ENCODE measurements at places on chromosomes 6 and 20.
A peak's percentile ranks its signal among the peaks of the same experiment; 100 is the strongest.

GRCh38 chr6:106122938-106123656, 37.0 kb downstream of the PRDM1 start:
- no peak for DNase-seq

DNA sequence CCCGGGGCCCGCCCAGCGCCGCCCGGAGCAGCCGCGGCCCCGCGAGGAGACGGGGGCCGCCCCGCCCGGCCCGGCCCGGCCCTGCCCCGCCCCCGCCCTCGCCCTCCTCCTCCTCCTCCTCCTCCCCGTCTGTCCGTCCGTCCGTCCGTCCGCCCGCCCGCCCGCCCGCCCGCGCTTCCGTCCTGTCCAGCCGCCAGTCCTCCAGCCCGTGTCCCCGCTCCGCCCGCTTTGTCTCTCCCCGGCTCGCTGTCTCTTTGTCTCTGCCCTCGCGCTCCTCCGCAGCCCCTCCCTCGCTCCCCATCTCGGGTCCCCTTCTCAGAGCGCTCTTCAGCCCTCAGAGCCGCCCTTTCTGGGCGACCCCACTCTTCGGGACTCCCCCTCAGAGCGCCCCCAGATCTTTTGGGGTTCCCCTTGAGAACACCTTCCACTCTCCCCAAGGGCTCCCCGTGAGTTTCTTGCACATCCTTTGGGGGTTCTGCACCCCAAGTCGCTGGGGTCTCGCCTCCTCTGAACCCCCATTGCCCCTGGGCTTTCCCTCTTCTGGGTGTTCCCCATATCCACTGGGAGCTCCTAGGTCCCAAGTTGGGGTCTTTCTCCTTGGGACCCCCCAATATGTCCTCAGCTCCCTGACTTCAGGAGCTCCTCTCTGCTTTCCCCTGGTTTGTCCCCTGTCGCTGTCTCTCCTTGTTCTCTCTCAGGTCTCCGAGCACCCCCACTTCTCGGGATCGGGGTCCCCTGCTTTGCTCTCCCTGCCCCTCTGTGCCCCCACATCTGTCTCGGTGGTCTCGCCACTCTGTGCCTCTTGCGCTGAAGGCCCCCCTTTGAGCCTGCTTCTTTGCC, 79.5 kb upstream of the MYL9 start:
- DNase-seq: peak; percentile 19

DNA sequence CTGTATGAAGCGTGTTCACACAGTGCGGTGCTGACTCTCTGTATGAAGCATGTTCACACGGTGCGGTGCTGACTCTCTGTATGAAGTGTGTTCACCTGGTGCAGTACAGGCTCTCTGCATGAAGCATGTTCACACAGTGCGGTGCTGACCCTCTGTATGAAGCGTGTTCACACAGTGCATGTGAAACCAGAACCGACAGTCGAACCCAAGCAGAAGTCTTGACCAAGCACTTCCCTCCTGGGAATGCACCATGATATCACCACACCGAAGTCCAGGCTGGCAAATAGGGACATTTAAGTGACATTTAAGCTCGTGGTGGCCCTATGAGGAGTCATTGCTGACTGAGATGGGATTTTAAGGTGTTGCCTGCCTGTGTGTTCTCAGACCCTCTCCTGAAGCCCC, 11.3 kb upstream of the SERPINB1 start:
- no peak for DNase-seq

- DNase-seq: no peak
Measured at GRCh38 chr6:2522521-2522920, 228.2 kb downstream of the MYLK4 start.

DNA sequence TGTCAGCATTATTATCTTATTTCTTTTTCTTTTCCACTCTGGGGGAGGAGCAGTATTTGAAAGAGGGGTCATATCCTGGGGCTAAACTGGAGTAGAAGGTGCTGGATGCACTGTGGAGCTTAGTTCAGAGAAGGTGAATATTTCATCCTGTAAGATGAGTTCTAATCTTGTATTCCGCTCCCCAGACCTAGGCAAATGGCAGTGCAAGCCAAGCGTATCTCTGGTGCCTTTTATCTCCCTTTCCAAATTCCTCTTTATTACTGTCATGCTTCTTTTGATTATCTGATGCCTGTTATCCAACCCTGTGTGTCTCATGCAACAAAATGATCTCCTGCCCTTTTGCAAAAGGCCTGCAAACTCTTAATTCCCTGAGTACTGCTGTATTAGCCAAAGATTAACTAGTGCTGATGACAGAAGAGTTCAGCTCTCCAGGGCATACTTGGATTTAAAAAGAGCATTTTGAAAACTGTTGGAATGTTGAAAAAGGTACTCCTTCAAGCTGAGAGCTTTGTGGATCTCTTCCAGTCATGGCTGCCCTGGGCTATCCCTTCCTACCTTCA, 138.0 kb downstream of the CARMIL1 start:
- DNase-seq: no peak

DNA sequence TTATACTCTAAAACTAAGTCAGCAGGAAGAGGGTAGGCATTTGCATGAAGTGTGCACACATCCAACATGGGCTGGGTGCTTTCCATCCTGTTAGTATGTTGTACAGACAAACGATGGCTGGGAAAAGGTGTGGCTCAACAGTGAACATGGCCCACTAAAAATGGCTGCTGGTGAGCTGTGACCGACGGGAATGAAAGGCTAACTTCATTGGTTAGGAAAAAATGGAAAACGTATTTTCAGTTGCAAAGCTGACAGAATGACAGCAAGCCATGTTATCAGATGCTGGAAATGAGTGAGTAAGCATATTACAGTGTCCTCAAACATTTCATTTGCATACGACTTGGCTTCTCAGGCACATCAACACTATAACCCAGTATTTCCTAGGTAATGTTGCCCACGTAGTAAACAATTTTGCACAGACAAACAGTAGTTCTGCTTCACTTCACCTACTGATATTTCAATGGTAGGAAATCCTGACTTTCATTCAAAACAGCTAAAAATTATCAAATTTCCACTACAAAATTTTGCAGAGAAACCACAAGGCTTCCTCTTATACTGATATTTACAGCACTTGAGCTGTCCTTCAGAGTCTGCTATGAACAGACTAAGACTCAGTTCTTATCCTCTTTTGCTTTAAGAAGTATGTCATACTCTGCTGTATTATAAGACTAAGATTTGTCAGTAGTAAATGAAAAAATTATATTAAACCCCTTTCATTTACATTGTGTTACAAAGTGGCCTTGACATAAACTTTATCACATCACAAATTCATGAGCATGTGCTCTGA, 98.9 kb downstream of the IRF4 start:
- no peak for DNase-seq

DNA sequence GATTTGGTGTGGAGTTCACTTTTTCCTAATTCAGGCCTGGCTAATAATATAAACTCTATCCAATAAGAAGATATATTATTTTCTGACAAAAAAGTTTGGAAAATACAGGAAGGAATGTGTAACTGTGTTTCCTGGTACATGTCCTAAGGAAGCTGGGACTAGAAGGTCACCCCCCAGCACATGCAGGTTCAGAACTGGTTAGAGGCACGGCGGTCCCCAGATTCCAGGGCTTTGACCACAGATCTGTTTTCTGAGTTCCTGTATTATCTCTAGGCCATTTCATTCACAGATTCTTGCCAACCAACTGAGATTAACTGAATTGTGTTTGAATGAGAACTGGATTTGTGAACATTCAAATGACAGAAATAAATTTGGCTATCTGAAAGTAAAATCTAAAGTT, 94.5 kb downstream of the TULP4 start:
- DNase-seq: no peak

DNA sequence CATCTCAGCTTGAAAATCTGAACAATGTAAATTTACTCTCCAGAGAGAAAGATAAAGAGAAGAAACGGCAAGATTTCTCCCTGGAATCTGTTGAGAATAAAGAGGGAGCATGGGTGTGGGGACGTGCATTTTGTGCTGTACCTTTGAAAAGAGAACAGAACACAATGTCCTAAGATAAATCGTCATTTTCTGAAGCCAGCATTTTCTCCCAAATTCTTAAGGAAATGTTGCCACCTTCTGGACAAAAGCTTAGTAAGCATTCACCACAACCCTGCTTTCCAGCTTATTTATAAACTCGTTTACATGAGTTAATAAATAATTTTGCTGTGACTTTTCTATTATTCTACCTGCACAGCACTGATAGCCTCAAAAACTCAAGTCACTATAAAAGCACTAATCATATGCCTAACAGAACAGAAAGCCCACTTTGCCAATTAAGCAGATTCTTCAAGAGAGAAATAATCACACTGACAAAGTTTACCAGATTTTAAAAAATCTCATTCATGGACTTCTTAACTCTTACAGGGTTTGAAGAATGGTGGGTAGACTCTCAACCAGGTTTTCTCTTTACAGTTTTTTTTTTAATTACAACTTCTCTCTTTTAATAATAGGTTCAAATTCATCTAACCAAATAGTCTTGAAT, 155.8 kb downstream of the MBOAT1 start:
- DNase-seq: no peak

DNA sequence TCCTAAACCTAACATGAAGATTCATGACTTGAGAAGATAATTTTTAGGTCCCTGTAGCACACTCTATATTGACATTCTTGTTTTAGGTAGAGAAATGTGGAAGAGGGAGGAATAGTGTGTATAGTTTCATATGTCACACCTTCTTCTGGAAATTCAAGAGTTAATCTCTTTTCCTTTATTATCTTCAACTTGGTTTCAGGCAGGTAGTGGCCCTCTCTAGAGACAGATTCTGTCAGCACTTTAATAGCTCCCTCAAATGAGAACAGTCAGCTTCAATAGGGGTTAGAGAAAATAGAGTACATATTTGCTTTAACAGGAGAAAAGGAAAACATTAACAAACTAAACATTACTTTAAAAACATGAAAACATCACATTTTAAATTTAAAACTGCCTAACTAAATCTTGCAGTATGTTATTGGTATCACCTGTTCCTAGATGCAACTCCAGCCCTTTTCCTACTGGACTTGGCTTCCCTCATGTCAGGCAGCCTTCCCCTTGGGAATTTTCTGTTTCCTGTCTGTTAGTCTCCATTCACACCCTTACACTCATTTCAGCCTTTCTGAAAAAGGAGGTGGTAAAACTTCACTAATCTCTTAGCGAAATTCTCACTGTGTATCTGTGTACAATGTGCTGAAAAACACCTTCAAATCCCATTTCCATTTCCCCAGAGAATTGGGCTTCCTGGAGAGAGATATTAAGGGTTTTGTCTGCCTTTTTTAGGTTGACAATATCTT, 192.3 kb upstream of the RNF217 start:
- no peak for DNase-seq

DNA sequence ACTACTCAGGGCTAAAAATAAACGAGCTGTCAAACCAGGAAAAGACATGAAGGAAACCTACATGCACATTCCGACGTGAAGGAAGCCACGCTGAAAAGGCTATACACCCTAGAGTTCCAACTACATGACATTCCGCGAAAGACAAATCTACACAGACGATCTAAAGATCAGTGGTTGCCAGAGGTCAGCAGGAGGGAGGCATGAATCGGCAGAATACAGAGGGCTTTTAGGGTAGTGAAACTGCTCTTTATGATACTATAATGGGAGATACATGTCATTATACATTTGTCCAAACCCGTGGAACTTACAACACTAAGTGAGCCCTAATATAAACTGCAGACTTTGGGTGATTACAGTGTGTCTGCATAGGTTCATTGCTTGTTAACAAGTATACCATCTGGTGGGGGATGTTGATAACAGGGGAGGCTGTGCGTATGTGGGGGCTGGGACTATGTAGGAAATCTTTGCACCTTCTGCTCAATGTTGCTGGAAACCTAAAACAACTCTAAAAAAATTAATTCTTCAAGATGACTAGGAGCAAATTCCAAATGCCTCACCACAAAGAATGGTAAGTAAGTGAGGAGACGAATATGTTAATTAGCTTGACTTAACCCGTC, 132.2 kb upstream of the CDH4 start:
- DNase-seq: no peak

DNA sequence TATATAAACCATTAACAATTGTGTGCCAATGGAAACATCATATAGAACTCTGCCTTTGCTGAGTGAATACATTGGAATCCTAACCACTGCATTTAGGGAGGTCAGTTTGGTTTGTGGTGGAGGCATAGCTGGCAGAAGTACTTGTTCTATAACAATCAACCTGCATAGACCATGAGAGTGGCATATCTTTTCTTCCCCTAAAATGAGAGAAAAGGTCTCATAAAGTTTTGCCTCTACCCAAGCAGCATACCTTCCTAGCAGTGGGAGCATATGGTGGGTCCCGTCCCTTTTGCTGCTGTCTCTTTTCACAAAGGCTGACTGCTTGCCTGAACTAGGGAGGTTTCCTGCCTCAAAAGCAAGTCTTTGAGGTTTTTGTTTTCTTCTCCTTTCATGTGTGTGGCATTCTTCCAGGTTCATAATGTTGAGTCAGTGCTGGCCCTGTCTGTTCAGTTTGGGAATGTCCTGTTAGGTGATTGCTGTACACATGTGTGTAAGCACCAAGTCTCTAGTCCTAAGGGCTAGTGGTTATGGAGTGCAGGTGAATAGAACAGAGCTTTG, 61.2 kb upstream of the SUPT3H start:
- DNase-seq: no peak

GRCh38 chr6:142735204-142735603, 209.8 kb downstream of the HIVEP2 start:
- no peak for DNase-seq

DNA sequence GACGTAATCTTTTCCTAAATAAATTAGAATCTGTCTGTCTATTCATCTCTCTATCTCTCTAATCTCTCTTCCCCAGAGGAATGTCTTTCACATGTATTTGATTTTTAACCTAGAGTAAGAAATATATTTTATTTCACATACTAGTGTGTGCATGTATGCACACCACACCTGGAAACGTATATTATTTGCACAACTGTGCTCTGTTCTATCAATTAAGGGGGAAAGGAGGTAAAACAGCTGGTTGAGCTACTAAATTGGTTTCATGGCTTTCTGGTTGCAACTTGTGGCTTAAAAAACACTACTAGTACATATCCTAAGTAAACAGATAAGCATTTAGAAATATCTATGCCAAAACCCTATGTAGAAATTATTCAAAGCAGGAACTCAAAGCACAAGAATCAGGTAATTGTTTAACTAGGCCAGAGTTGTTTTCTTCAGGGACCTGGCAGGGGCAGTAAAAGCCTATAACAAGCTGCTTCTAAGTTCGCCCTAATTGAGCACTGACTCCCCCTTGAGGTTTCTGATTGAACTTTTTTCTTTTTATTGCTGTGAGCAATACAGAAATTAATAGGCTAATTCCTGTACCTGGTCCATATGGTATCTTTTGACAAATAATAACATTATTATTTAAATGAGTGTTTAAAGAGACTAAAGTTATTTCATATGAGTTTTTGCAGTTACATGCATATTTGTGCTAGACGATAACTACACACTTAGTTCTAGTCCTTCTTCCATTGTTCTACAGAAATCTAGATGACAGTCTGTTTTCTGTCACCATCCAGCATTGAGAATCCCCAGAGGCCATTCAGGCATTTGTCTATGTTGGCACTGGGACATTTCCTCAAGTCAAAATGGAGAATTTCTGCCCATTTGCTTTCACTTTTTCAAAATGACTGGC, 88.6 kb downstream of the MCHR2 start:
- no peak for DNase-seq

DNA sequence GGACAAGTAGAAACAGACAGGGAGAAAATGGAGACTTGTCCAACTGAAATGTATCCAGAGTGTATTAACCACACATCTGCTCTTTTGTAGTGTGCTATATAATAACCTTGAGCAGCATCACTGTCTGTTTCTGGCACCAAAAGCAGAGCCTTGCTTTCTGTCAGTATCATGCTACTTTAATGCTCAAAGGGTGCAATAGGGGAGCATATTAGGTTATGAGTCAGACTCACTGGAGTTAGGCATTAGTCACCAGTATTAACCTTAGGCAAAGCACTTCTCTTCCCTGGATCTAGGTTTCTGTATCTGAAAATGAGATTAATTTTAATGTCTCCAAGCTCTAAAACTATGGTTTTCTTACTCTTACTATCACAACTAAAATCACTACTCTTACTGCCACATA, 280.1 kb downstream of the TFAP2B start:
- DNase-seq: no peak

Data from activated T-helper 9 cell treated with anti-CD3 and anti-CD28 coated beads, Interleukin-2, amount 50 U/mL, for 16 hours (primary cell).